ENCODE measurements at places on chromosomes 5 and 9. TPM values are rescaled to one million over a fixed set of nuclear protein-coding genes. Genes with fewer than 3 reads are reported as not detected.

GRCh38 chr9:74953235-74953751 lies 581 bp upstream of the C9orf40 start:
- no peak for DNase-seq

DNA sequence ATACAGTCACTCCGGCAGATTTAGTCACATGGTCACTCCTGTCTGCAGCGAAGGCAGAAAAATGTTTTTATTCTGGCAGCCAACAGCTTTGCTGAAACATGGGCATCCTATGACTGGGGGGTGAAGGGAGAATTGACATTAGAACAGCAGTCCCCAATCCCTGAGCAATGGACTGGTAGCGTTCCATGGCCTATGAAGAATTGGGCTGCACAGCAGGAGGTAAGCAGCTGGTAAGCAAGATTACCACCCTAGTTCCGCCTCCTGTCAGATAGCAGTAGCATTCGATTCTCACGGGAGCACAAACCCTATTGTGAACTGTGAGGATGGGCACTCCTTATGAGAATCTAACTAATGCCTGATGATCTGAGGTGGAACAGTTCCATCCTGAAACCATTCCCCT lies 93.1 kb upstream of the FTMT start:
- no peak for DNase-seq

DNA sequence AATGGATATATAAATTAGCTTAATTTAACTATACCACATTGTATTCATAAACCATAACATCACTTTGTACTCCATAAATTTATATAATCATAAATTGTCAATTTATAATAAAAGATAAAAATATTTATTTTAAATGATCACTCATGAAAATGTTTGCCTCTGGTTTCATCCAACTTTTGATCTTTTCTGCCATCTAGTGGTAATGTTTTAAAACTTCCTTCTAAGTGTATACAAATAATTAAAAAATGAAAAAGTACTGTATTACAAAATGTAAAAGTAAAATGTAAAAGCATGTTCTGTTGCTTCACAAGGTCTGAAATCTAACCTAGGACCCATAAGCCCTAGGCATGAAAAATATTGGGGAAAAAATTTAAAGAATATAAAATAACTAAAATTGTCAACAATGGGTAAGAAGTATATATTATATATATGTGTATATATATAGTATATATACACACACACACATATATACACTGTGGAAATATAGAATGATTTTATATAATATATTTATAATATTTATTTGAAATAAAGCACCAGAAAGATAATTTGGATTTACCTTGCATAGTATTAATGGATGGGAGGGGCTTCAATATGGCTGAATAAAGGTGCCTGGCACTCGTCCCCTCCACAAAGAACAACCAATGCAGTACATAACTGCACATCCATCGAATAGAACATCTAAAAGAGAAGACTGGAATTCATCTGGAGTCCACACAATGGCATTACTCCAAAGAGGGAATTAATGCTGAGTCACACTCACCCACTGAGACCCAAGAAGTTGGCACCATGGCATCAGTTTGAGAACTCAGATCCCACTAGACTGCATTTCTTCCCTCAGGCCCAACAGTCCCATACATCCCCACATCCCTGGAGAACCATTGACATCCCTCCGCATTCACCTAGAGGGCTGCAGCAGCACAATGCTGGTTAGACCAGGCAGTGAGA lies 32.5 kb downstream of the ANXA1 start:
- no peak for DNase-seq

GRCh38 chr5:36948650-36949049 lies 72.1 kb downstream of the NIPBL start:
- no peak for DNase-seq

GRCh38 chr9:135087489-135087792 lies at the start of gene OLFM1:
Gene OLFM1, plus strand, starts transcription at chr9:135087668. Its CDS starts 322 bp downstream, at chr9:135087990.
- DNase-seq = peak; percentile 41

DNA sequence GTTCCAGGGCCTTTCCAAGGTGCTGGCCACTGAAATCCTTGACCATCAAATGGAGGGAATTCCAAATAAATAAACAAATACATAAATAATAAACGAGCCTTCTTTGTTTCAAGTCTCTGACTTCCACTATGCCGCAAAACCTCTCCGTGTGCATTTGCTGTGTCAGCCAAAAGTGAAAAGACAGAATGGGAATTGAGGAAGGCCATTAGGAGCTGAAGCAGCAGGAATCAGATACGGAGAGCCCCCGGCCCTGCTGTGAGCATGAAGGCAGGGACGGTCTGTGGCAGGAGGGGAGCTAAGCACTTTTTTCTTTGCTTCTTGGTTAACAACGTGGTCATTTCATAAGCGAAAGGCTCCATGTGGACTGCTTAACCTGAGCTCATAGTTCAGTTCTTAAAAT lies 26.1 kb downstream of the PLPPR1 start:
- no peak for DNase-seq

- DNase-seq = no peak
Measured at GRCh38 chr5:30874241-30875034, 319.0 kb upstream of the CDH6 start.

DNA sequence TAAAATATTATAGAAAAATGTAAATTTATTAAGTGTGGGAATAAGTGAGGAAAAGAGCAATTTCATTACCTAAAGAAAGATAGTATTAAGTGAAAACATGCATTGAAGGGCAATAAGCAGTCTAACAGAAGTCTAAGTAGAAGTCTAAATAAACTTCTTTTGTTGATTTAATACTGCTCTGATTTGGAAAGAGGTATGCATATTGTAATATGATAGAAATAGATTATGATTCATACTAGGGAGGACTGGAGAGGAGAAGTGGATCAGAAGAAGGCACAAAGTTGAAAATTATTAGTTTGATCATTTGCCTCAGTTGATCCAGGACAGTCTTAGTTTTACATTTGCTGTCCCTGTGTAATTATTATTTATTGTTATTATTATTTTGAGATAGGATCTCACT lies 6.6 kb upstream of the ERBIN start:
- no peak for DNase-seq

DNA sequence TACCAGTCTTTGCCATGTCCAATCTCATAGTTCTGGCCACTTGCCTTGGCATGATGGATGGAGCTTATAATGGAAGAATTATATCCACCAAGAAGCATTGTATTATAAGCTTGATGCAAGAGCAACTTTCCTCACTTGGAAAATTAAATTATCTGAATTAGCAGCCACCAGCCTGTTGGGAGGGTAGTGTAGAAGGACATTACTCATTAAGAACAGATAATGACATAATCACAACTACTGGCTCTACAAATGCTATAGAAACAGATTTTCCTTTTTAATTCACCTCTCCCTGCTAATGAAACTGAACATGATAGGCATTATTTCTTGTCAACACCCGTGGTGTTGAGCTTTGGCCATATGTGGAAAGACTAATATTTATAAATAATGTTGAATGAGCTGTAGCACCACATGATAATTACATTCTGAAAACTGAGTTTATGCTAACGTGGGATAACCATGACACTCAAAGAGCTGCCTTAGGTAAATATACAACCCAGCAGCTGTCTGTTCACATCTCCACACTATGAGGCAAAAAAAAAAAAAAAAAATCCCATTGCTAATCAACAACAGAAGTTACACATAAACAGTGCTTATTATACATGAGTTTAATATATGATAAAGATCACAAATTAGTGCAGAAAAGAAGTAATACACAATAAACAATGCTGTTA lies 48.1 kb upstream of the NR4A3 start:
- DNase-seq = no peak

DNA sequence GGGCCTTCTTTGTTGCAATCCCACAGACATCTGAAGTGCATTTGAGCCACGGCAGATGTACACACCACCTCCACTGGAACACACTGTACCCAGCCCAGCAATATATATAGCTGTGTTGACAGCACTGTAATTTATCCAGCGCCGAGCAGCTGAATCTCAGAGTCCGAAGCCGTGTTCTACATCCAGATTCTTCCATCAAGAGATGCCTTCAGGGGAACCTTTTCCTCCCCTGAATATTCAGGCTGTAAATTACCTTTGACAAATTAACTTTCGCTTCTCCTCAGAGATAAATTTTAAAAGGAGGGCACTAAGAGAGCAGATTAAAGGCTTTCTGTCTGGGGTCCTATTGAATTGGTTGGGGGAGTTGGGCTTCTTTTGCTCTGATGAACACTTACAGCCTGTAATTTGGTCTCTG lies 76.4 kb downstream of the ROR2 start:
- no peak for DNase-seq

DNA sequence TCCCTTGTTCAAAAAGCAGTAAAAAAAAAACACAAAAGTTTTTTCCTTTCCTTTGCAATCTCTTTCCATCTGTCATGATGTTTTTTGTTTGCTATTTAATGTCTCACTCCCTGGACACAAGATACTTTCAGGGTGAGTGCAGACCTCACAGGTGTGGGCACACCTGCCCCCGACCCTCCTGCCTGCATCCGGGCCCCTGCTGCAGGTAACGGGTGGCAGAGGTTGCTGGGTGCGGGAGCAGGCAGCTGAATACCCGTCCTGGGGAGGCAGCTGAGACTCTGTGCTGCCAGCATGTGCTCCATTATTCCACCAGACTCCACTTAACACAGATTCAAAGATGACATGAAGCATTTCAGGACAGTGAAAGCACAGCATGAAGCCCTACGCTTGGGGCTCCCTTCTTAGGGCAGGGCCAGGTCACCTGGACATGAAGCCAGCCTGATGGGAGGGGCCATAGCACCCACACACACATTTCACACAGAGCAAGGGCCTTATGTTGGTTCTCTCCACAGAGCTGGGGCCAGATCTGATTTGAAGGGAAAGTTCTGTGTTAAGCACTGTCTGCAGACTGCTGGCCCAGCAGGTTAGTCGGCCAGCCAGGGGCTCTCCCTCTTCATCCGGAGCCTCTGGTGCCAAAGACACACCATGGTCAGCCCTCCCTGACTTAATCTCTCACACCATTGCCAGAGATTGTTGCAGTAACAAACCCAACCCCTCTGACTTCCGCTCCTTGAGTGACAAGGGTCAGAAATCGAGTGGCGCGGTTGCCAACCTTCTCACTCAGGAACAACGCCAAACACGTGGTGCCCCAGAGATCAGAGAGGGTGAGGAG lies 13.0 kb downstream of the NEK6 start:
- no peak for DNase-seq

DNA sequence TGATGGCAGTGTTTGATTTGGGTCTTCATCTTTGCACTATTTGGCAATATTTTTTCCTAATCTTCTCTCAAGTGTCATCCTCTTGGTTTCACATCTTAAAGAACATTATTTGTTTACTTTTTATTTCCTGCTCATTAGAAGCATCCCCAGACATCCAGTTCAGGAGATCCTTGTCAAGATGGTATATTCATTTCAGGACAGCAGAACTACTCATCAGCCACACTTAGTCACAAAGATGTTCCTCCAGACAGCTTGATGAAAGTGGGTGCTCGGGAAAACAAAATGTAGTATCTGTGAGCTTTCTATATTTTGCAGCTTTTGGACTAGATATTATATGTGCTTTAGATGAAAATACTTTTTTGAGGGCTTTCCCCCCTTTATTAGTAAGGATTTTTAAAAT lies 72.1 kb upstream of the SREK1 start:
- no peak for DNase-seq

- DNase-seq = no peak
Measured at GRCh38 chr5:140855772-140856674, at the start of gene PCDHA10. Gene PCDHA10, plus strand, starts transcription at chr5:140855897. Its CDS starts 152 bp downstream, at chr5:140856049.

DNA sequence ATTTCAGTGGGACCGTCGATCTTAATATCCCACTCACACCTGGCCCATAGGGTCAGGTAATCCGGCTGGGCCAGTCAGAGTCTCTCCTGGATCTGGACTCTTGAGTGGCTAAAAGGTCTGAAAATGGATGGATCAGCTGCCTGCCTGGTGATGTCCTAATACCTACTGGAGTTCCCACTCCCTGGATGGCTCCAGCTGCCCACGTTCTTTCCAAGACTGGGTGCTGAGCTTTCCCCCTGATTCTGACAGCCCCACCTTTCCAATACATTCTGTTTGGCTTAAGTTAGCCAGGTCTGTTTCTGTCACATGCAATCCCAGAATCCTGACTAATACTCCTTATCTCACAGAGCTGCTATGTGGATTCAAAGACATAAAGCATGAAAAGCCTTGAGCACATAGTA lies 10.2 kb downstream of the SH3PXD2B start:
- DNase-seq = no peak

Gene OR1J2
- total RNA-seq = not detected

Gene CDH9
- total RNA-seq = not detected

Gene INSYN2B
- 0.33 TPM for total RNA-seq

Gene CYLC2
- not detected for total RNA-seq

Gene TENT4A
- 8.8 TPM for total RNA-seq

Gene GPR21
- not detected for total RNA-seq
